ENCODE measurements at places on chromosomes 5 and 9.

GRCh38 chr5:151622367-151623088, 31.4 kb upstream of the FAT2 start:
- DNase-seq = peak; percentile 64

- peak; percentile 61 for DNase-seq
Observed at GRCh38 chr5:14397717-14398116, 183.9 kb upstream of the OTULINL start.

GRCh38 chr9:126001581-126002225, 254.5 kb downstream of the PBX3 start:
- DNase-seq = no peak

- DNase-seq = peak; percentile 67
Observed at GRCh38 chr9:100575765-100576386, 2.0 kb upstream of the CAVIN4 start.

DNA sequence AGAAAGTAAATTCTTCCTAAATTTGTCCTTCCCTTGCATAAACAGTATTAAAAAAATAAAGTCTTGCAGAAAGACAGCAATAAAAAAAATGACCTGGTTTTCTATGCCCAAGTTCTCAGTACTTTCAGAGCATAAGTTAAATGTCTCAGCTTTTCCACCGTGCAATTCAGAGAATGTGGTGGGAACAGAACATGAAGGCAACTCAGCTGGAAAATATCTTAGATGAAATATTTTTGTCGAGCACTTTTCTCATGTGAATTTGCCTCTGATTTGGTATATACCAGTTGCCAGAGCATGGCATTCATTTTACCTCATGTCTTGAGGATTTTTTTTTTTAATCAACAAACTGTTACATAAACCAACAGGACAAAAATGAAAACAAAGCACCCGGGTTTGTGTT, 176.1 kb downstream of the CETN3 start:
- DNase-seq = no peak

- no peak for DNase-seq
Observed at GRCh38 chr9:127557998-127558546, 54.0 kb upstream of the STXBP1 start.

- DNase-seq = peak; percentile 72
Observed at GRCh38 chr5:19886123-19886917, 101.7 kb downstream of the CDH18 start.

DNA sequence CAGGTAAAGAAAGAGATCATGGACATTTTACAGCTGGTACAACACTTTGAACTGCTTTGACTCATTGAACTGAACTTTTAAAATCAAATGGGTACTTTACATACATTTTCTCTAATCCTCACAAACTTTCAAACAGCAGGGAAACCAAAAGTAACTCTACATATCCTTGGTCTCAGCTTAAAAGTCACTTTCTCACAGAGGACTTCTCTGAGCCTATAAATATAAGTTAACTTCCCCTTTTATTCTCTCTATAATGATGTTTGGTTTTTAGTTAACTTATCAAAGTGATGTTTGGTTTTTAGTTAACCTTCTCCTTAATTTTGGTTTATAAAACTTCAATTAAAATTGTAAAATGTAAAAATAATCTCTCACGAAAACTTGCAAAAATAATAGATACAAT, 209.8 kb downstream of the MCTP1 start:
- no peak for DNase-seq

DNA sequence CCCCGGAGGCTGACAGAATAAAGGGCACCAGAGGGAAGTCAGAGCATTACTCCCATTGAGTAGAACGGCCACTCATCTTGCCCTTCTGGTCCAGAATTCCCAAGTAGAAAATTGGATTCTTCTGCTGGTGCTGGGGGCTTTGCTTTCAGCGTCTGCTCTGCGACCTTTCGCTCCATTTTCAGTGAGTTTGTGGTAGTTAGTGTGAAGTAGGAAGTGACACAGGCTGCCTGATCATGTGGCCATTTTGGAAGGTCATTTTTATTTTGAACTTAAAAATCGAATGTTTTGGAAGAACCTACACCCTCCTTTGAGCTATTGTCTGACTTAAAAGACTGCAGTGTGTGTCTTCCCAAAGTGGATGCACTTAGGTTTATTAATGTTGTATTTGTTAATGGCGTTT, 56.7 kb upstream of the FAM120AOS start:
- DNase-seq = no peak

Measured in bronchial epithelial cell (primary cell).